ENCODE measurements at places on chromosomes 2 and 18.

DNA sequence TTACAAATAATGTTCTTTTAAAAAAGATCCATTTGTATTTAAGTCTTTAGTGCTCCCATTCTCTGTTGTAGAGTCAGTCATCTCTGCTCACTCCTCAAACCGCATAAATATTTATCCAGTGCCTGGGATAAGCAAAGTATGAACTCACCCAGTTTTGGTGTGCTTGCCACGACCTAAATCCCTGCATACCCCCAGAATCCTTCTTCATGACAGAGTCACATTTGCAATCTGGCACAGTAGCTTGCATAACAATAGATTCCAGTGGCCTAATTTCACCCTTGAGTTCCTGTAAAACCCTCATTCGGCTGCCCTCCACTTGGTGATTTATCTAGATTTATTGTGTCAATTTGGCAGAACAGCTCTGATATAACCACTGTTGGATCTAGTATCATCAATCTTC, 92.9 kb downstream of the DTNA start:
- no peak for DNase-seq

GRCh38 chr2:96874198-96874831, 4.4 kb upstream of the SEMA4C start:
- no peak for DNase-seq

DNA sequence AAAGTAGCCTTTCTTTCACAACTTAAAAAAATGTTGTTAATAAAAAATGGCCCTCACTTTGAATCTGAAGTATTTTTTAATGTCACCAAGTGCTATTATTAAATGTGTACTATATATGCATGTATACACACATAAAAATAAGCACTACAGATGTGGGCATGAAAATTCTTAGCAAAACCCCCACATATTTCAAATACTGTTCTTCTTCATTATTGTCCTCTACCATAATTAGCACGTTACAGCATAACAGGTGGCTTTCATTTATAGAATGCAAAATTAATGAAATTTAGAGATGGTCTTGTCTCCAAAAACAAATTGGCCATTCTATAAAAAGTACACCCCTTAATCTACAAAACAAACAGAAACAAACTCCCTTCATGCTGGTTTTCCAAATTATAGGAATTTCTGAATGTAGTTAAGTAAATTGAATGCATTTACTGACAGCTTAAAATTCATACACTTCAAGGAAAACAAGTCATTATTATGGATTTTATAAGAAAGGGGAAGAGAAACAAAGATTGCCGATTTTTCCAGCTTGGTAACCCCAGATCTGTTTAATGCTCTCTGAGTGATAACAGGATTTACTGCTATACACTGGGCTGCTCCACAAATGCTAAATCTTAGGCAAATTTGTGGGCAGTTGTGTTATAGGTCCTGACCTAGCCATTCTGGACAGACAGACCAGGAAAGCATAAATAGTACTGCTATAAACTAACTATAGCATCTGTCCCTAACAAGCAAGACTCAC, 67.2 kb downstream of the SPRED2 start:
- DNase-seq: no peak

DNA sequence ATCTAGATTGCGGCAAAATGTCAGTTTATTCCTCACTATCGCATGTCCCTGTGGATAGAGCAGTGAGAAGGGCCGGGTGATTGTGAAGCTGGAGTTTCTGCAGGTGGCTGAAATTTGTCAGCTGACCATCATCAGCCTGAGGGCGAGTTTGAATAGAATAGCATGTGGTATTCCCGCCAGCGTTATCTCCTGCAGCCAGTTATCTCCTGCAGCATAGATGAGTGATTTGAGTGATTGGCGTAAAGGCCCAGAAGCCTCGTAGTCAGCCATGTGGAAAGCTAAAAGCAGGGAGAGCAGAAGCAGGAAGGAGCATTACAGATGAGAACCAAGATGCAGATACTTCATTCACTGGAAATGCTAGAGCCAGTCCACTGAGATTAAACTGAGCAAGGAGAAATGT, 65.5 kb downstream of the CABLES1 start:
- DNase-seq: no peak

DNA sequence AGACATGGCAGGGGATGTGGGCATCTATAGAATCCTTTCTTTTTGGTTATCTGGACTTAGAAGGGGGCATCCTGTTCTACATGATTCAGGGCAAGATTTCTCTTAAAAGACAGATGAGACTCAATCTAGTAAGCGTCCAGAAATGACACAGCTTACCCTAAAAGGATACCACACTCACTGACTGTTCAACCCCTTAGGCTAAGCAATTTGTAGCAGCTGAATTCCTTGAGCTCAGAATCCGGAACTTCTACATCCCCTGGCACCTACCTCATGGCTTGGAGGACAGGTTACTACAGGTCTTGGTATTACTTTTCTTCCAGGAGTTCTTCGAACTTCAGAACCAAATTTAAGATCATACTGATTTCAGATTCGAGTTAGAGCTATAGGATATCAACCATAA, 138.4 kb downstream of the LAMA3 start:
- DNase-seq: no peak

DNA sequence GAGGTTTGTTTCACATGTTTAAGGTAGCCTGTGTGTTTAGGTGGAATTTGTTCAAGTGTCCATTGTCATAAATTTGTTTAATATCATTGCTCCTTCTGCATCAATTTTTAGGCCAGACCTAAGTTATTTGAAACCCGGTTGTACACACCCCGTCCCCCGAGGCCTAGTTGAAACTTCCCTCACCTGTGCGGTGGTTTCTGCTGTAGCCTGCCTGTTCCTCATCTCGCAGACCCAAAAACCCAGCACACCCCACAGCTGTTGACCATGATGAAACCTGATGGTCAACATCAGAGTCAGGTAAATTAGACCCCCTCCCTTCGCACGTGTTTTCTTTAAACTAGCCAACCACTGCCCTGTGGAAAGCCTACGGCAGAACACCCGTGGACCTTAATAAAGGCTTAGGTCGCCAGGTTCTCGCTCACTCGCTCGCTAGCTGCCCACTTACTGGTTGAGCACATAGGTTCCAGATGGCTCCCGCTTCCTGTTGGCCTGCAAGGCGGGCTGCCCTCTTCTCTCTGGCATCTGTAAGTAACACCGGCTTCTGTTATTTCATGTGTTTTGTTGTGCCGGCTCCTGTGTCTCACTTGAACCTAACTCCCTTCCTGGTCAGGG, 64.4 kb downstream of the EML6 start:
- DNase-seq: no peak

DNA sequence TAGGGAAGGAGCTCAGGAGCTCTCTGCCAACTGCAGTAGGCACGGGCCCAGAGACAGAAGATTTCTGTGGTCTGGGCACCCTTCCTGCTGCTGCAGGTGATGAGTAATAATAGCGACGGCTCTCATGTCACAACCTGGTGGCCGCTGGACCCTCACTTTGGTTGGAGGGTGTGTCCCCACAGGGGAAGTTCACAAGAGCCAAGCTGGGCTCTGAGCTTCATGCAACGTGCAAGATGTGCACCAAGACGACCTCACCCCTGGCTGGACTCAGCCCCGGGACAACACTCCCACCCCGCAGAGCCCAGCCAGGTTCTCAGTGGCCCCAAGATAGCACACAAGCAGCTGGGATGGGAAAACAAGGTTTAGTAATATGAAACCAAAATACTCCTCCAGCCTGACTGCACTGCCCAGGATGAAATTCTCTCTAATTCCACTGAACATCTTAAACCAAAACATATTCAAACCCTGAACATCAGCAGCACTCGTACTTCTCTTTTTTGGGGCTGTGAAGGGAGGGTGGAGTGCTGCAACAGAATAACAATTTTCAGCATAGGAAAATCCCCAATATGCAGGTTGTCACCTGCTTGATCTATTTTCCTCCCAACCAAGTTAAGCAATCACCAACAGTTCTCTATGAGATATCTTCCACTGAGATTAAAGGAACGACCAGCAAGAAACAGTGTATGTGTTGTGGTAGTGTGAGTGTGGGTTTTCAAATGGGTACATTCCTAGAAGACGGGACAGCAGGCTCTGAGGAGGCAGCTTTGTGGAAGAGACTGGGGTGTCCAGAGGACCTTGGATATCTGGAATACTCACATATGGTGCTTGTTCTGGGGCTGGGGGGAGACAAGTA, 26.5 kb downstream of the BCL2 start:
- DNase-seq: no peak

- peak; percentile 24 for DNase-seq
Observed at GRCh38 chr2:218569038-218569431, 396 bp downstream of the CNOT9 start.

GRCh38 chr2:218662377-218662776, 2.9 kb downstream of the BCS1L start:
- no peak for DNase-seq

DNA sequence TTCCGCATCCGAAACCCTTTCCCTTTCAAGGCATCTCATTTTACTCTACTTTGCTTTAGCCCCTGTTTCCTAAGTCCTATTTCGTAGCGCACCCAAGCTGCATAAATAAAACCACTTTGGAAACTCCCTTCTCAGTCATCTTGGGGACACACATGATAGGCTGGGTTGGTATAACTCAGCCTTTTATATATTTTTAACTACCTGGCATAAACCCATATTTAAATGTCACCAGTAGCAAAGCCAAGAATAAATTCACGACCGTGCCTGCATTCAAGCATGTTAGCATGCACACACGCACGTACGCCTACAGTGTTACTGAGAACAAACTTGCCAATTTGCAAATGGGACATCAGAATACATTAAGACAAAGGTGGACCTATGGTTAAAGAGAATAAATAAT, 564.7 kb upstream of the PIK3C3 start:
- no peak for DNase-seq

- peak; percentile 69 for DNase-seq
Observed at GRCh38 chr18:62281684-62282083, 43.4 kb upstream of the TNFRSF11A start.

GRCh38 chr2:239813261-239814115, 211.7 kb downstream of the NDUFA10 start:
- DNase-seq: no peak

GRCh38 chr2:15749460-15750432, 158.1 kb downstream of the DDX1 start:
- DNase-seq: no peak

GRCh38 chr2:208128136-208128535, 1.5 kb downstream of the CRYGC start:
- DNase-seq: no peak

GRCh38 chr2:65420712-65421431, 11.5 kb downstream of the SPRED2 start:
- no peak for DNase-seq

DNA sequence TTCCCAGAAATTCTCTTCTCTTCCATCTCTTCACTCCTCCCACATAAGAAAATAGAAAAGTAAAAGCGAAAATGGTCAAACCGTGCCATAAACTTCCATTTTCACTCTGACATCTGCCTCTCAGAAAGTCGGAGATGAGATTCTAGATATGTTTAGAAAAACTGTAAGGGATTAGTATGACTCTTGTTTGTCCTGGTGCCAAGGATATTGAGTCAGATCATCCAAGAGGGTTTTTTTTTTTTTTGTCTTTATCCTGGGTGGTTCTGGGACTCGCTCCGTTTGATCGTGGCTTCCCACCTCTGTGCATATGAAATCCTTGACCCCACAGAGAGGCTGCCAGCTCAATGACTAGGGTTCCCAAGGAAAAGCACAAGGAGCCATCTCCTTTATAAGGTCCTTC, 17.3 kb downstream of the EN1 start:
- DNase-seq: peak; percentile 41

GRCh38 chr2:134924912-134925311, 6.3 kb downstream of the CCNT2 start:
- no peak for DNase-seq

DNA sequence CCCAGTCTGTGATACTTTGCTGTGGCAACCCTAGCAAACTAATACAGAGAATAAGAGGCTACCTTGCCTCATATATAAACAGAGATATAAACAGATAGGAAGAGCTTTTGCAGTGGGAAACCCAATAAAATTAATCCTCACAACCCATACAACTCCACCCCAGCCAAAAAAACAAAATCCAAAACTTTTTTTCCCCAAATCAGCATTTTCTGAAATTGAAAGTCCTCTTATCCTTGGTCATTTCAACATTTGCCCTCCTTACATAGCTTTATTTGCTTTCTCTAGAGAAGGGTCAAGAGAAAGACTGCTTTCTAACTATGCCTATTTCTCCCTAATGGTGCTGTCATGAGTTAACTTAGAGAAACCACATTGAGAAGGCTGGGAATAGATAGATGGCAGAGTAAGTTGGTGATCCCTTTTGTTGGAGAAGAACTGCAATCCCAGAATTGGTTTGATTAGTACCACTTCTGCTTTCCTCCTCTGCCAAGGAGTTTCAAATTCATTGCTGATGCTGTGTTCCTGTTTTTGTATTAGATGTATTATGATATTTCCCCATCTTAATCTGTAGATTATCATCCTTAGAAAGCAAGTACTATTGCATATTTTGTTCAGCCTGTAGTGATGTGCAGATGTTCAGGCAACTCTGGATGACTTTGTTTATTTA, 76.5 kb upstream of the B3GNT2 start:
- DNase-seq: no peak

DNA sequence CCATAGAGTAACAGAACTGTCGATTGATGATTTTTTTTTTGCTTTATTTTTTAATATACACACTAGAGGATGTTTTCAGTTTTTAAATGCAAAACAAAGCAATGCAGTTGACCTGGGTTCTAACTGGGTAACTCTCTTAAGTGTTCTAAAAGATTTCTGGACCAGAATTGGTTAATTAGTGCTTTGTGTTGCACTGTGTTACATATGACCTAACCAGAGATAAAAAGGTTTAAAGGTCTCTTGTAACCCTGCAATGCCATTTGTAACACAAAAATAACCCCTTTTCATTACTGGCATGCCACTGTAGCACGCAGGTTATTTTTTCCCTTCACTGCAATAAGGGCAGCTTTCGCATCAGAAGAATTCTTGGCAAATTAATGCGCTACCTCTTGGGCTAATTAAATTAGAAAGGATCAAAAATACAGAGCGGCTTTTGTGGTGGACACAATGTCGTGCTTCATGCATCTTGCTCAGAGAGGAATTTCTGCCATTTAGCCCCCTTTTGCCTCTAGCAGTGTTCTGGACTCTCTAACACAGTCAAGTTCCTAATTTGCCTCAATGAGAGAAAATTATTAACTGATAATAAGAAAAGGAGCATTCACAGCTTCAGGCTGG, 250.8 kb upstream of the ZEB2 start:
- DNase-seq: no peak

DNA sequence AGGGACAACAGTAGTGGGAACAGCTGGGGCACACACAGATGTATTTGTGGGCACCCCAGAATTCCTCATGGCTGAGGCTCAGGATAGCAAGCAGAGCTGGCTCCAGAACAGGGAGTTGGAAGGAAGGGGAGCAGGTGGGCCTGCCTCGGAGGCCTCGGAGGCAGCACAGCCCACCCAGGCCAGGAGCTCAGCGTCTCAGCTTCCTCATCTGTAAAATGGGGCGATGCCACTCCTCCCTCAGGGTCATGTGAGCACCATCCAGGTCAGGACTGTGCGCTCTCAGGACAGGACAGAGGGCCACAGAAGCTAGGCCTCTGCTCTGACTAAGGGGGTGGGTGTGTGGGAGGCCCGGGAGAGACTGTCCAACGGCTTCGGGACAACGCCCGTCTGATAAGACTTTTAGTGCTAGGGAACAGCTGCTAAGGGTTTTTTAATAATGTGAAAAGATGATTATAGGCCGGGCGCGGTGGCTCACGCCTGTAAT, 106.2 kb downstream of the HDAC4 start:
- no peak for DNase-seq

- DNase-seq: no peak
Observed at GRCh38 chr18:31101183-31102024, 817 bp downstream of the DSC2 start.
